Stimulated activated CD4-positive, alpha-beta T cell treated with anti-CD3 and anti-CD28 coated beads, Interleukin-1b, Interleukin-23, amount 100 ng/mL, for 24 hours (primary cell): ENCODE measurements at places on chromosomes 5 and 9.

DNA sequence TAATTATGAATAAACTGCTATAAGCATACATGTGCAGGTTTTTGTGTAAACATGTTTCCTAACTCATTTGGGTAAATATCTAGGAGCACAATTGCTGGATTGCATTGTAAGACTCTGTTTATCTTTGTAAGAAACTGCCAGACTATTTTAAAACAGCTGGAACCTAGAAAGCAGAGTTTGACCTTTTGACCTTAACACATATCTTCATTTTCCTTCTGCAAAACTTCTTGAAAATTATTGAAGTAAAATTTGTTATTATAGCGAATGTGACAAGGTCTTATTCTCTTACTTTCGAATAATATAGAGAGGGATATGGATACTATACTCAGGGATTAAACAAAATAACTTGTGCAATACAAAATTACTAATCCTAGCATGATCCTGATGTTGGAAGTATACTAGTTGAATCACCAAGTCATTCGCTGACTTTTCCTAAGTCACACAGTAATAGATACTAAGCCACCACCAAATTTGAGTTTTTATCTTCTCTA lies 3.2 kb upstream of the ANXA1 start:
- DNase-seq = no peak

DNA sequence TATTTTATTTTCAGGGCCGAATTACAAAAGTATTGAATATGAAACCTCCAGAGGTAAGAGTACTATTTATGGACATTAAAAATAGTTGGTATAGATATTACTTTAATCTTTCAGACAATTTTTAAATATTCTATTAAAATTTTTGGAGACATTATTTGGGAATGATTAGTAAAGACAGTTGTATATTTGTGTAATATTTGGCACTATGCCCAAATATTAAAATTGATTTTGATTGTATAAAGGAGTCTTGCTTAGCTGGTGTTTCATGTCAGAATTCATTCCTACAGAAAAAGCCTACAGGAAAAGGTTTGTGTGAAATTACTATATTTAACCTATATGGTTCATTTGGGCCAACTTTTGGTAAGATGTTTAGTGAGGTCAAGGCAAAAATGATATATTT lies 5.5 kb downstream of the SMC2 start:
- no peak for DNase-seq

DNA sequence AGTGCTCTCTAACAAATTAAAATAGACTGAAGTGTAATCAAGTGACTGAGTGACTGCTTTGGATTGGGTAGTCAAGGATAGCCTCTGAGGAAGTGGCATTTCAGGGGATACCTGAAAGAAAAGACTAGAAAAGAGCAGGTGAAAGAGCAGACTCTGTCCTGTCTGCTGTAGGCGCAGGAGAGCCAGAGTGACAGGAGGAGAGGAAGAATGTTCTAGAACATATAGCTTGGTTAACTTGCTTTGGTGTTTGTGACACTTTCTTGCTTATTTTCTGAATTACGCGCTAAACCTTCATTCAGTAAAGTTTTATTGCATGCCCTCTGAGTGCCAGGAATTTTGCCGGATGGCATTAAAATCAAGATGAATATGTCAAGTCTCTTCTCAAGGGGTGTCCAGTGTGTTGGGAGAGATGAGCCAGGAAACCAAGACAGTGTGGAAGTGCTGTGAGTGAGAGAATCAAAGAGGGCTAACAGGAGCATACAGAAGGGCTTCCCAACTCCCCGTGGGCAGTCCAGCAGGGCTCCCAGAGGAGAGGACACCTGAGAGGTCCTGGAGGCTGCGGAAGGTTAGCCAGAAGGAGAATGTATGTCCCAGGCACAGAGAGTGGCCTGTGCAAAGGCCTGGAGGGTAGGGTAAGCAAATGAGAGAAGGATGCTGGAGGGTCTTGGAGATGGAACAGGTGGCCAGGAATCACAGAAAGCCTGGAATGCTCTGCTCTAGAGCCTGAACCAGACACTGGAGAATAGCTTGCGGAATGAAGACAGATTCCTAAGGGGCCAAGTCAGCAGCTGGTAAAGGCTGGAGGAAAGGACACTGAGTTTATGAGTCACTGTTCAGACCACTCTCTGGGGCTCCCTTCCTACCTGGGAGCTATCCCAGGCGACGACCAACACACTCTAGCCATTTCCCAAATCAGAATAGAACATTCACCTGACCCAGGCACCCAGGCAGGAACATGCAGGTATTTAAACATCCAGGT lies 59.3 kb downstream of the SLC22A5 start:
- DNase-seq = no peak

- DNase-seq = no peak
Measured at GRCh38 chr5:148831590-148832565, 5.5 kb downstream of the ADRB2 start.

- no peak for DNase-seq
Measured at GRCh38 chr5:14035859-14036503, 91.5 kb upstream of the DNAH5 start.

- DNase-seq = no peak
Measured at GRCh38 chr5:31445041-31445600, 86.8 kb downstream of the DROSHA start.

DNA sequence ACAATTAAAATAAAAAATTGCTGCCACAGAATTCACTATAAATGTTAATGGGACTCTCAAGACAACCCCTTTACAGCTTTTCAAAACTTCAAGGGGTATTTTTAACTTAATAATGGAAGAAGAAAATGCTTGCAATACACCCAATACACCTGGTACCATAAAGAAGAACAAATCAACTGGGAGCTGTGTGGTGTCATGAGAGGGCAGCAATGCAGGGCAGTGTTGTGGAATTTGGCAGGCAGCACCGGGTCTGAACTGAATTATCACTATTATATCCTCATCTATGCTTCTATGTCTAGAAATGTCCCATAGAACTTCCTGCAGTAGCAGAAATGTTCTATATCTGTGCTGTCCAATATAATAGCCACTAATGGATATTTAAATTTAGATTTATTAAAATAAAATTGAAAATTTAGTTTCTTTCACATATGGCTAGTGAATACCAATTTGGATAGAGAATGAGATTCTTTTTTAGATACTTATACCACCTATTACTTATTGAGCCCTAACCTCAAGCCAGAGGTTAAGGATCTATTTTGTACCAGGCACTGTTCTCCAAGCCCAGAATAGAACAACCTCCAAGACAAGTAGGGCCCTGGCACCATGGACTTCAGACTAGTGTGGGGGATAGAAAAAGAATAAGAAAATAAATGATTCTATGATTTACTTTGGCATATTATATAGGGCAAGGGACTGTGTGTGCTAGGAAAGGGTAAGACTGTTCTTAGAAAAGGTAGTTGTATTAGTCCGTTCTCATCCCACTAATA lies 265.3 kb downstream of the PDE4D start:
- no peak for DNase-seq

- no peak for DNase-seq
Measured at GRCh38 chr5:175470781-175471180, 7.6 kb upstream of the SFXN1 start.
